ENCODE measurements at places on chromosomes 1 and 21. TPM values are rescaled to one million over a fixed set of nuclear protein-coding genes. Genes with fewer than 3 reads are reported as not detected.

DNA sequence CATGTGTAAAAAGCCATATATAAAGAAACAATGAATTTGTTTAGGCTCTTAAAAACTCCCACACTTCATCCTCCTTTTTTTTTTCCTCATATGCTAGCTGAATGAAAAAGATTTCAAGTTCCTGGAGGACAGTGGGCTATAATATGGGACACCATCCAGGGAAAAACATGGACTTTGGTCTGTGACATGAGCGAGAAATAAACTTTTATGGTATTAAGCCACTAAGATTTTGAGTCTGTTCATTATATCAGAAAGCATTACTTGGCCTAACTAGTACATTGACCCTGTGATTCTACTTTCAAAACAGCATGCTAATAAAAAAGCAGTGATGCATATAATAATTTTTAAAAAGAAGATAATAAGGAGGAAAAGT, 392.3 kb upstream of the CAMK1G start:
- H3K4me1 ChIP-seq: no peaks in the 10 kb centered on the region
- no peak overlapping the region for H3K27ac ChIP-seq
- no peaks in the 10 kb centered on the region for H3K36me3 ChIP-seq
- H3K4me3 ChIP-seq: no peak overlapping the region
- no peaks in the 10 kb centered on the region for H3K27me3 ChIP-seq

- H3K27me3 ChIP-seq: no peaks in the 10 kb centered on the region
- H3K27ac ChIP-seq: no peak overlapping the region
- no peak overlapping the region for H3K4me3 ChIP-seq
Measured at GRCh38 chr1:199843861-199844260, 183.6 kb upstream of the NR5A2 start.

GRCh38 chr1:75165264-75165663, 31.1 kb downstream of the LHX8 start:
- no peak overlapping the region for H3K27ac ChIP-seq
- H3K27me3 ChIP-seq: peaks cover 41% of the 10 kb centered on the region
- H3K36me3 ChIP-seq: no peaks in the 10 kb centered on the region
- no peak overlapping the region for H3K4me3 ChIP-seq
- no peaks in the 10 kb centered on the region for H3K4me1 ChIP-seq

GRCh38 chr1:192763243-192763642, 45.6 kb upstream of the RGS2 start:
- DNase-seq: no peak
- H3K4me3 ChIP-seq: no peak overlapping the region
- H3K27me3 ChIP-seq: no peaks in the 10 kb centered on the region
- H3K27ac ChIP-seq: no peak overlapping the region

DNA sequence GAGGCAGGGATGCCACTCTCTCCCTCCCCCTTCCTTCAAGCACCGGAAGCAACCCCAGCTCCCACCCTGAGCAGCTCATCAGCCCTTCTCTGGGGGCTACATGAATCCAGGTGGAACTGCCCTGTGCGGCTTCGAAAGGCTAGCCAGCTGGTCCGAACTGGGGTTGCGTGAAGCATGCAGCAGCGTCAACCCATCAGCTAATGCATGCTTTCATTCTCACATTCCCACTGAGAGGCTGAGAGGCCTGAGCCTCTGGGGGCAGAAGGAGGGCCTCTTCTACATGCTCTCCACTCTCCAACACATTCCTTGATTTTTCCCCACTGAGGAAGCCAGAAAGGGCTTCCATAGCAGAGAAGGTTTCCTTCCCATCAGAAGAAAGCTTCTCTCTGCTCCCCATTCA, 5.6 kb downstream of the RXRG start:
- no peaks in the 10 kb centered on the region for H3K4me1 ChIP-seq
- H3K36me3 ChIP-seq: no peaks in the 10 kb centered on the region
- peaks cover 75% of the 10 kb centered on the region for H3K27me3 ChIP-seq
- H3K27ac ChIP-seq: no peak overlapping the region
- DNase-seq: no peak

Gene C1QTNF12
- total RNA-seq: 6.9 TPM

- no peaks in the 10 kb centered on the region for H3K27me3 ChIP-seq
- DNase-seq: no peak
- H3K27ac ChIP-seq: no peak overlapping the region
- no peak overlapping the region for H3K4me3 ChIP-seq
- H3K36me3 ChIP-seq: peaks cover 31% of the 10 kb centered on the region
- H3K4me1 ChIP-seq: peaks cover under 1% of the 10 kb centered on the region
Measured at GRCh38 chr21:41744028-41744930, 22.6 kb downstream of the RIPK4 start.

DNA sequence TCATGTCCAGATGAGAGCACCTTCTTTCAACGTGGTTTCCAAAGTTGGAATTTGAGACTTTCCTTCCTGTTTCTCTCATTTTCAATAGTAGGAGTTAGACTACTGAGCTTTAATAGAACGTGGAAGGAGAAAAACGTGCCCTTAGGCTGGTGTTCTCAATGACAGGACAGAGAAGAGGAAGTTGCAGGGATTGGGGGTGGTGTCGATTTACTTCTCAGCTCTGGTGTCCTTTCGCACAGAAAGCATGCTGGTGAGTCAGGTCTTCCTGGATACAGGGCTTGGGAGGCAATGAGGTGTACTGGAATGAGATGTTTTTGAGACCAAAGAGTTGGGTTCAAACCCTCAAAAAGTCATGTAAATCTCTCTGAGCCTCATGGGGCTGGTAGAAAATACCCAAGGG, 67.1 kb downstream of the HIVEP3 start:
- H3K4me3 ChIP-seq: no peak overlapping the region
- DNase-seq: peak; percentile 44
- H3K36me3 ChIP-seq: no peaks in the 10 kb centered on the region
- no peak overlapping the region for H3K27ac ChIP-seq
- no peaks in the 10 kb centered on the region for H3K27me3 ChIP-seq

- H3K36me3 ChIP-seq: no peaks in the 10 kb centered on the region
- H3K27me3 ChIP-seq: no peaks in the 10 kb centered on the region
- no peaks in the 10 kb centered on the region for H3K4me1 ChIP-seq
- no peak overlapping the region for H3K27ac ChIP-seq
Measured at GRCh38 chr1:73755649-73756048, 442.3 kb downstream of the LRRIQ3 start.

GRCh38 chr1:156622581-156623297, 3.5 kb downstream of the HAPLN2 start:
- H3K27me3 ChIP-seq: no peaks in the 10 kb centered on the region
- peaks cover 3% of the 10 kb centered on the region for H3K4me1 ChIP-seq
- no peak overlapping the region for H3K4me3 ChIP-seq
- no peak for DNase-seq

GRCh38 chr21:28325618-28326017, 667.1 kb downstream of the LTN1 start:
- no peak for DNase-seq
- H3K4me1 ChIP-seq: no peaks in the 10 kb centered on the region
- no peak overlapping the region for H3K27ac ChIP-seq
- H3K4me3 ChIP-seq: no peak overlapping the region

Gene SLC45A1
- total RNA-seq: 13.8 TPM

DNA sequence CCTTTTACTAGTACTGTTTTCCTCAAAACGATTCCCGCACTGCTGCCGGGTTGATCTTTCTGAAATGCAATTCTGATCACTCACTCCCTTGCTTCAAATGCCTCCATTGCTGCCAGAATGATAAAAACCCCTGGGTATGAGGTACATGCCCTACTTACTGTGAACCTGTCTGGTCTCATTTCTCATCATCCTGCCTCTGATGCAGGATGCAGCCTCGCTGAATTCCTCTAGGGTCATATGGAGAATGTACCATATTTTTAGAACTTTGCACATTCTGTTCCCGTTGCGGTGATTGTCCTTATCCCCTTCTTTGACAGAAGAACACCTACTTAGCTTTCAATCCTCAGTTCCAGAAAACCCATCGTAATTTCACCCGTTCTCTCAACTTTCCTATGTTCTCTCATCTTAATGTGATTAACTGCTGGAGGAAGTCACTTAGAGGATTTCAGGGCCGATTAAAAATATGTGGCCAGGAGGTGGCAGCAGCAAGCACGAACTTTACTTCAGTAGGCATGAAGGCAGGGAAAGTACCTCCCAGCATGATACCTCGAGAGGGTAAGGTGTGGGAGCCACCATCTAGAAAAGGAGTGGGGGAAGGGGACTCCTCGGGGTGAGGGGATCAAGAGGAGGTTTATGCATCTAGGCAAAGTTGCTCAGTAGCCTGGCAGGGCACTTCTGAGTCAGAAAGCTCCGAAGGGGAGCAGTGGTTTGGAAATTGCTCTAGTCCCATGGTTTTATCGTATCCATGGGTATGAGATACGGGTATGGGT, 361.5 kb upstream of the ZP4 start:
- DNase-seq: no peak
- no peak overlapping the region for H3K27ac ChIP-seq
- no peaks in the 10 kb centered on the region for H3K27me3 ChIP-seq
- no peaks in the 10 kb centered on the region for H3K36me3 ChIP-seq
- no peak overlapping the region for H3K4me3 ChIP-seq
- no peaks in the 10 kb centered on the region for H3K4me1 ChIP-seq

Gene CTNNBIP1
- 31.3 TPM for total RNA-seq

DNA sequence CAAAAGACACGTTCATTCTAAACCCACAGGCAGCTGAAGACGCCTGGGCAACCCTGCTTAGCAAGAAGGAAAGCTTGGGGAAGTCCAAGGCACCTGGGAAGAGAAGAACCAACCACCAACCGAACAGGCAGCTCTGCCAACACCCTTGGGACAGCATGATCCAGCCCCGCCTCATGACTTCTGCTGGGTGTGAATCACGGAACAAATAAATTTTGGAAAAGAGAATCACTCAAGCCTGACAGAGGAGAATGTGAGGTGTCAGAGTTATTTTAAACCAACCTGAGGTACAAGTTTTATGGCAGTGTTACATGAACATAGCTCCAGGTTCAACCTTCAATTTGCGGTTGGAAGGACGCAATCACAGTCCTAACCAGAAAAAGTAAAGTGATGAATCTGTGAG, 10.0 kb upstream of the PADI4 start:
- no peak overlapping the region for H3K4me3 ChIP-seq
- H3K27ac ChIP-seq: no peak overlapping the region
- no peaks in the 10 kb centered on the region for H3K27me3 ChIP-seq
- DNase-seq: no peak

- H3K4me1 ChIP-seq: no peaks in the 10 kb centered on the region
- DNase-seq: no peak
- no peak overlapping the region for H3K4me3 ChIP-seq
- H3K36me3 ChIP-seq: no peaks in the 10 kb centered on the region
Measured at GRCh38 chr21:26832546-26832945, 12.7 kb downstream of the ADAMTS1 start.

Gene ECM1
- total RNA-seq: 2.0 TPM

GRCh38 chr1:154767315-154768240, 102.5 kb downstream of the KCNN3 start:
- no peak overlapping the region for H3K27ac ChIP-seq
- no peaks in the 10 kb centered on the region for H3K36me3 ChIP-seq
- no peaks in the 10 kb centered on the region for H3K4me1 ChIP-seq
- no peak for DNase-seq

All from HCT116 (cell line).